HCT116 (cell line): ENCODE measurements at places on chromosomes 12 and 14. TPM values are rescaled to one million over a fixed set of nuclear protein-coding genes. Genes with fewer than 3 reads are reported as not detected.

Gene POC1B
- 14.3 TPM for total RNA-seq

Gene LUM
- total RNA-seq, result 0.69 TPM

Gene IAPP
- total RNA-seq, result not detected

Gene PPP4R4
- total RNA-seq, result 5.5 TPM

Gene GRIN2B
- total RNA-seq, result 14.2 TPM

Gene RNASE4
- 3.9 TPM for total RNA-seq

Gene TSHR
- total RNA-seq, result not detected

Gene LGR5
- not detected for total RNA-seq

Gene SLC10A1
- not detected for total RNA-seq

Gene RD3L
- total RNA-seq, result not detected

Gene ATP5MC2
- total RNA-seq, result 304 TPM

Gene MYH6
- not detected for total RNA-seq

- DNase-seq, result no peak
These were observed at the start of gene ARID4A for GRCh38 chr14:58298477-58299400. Gene ARID4A (plus strand): TSS chr14:58298555. CDS start chr14:58299855, 1,300 bp downstream.

DNA sequence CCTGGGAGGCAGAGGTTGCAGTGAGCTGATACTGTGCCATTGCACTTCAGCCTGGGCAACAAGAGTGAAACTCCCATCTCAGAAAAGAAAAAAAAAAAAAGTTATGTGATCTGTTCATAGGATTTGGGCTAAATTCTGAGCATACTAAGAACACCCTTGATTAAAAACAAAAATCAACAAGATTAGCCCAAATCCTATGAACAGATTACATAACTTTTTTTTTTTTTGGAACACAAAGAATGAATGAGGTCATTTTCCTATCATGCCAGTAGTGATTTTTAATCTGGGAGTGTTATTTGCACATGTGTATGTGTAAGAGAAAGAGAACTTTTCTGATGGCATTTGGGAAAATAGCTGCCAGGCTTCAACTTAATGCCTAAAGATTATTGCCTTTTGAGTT lies 208.7 kb downstream of the ERC1 start:
- no peak for DNase-seq

DNA sequence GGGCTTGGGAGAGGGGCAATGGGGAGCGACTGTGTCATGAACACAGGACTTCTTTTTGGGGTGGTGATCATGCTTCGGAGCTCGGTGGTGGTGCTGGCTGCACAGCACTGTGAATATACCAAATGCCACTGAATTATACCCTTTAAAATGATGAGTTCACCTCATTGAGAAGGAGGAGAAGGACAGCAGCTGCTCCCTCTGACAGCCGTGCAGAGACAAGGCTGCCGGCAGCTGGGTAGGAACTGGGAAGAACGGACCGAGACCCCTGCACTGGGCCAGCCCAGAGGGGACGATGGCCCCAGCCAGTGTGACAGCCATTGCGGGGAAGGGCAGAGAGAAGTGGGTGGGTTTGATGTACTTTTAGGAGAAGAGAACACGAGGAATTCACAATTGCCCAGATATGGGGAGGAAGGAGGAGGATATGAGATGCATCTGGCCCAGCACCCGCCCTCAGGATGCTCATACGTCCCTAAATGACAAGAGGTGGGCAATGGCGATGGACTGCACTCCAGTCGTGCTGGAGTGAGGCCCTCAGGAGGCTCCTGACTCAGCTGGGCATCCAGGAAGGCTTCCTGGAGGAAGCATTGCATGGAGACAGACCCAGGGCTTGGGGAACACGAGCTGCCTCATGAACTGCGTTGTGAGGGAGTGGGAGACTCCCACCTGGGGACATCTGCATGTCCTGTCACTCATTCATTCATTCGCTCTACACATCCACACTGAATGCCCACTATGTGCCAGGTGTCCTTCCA lies 64.3 kb upstream of the C14orf180 start:
- no peak for DNase-seq

DNA sequence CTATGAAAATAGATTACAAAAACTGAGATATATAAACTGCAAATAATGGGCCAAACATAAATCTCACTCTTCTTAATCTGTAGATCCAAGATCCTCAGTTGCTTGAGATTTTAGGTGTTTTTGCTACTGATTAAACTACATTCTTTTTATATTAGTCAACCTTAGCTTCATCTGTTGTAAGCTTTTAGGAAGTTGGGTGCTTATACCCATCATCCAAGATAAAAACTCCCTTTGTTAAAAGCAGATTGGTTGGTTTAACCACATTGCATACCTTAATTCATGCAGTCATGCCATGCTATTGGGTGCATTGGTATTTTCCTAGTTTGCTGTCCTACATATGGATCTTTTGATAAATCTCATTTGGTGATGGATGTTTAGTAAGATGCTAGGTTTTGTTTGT lies 46.2 kb upstream of the DIP2B start:
- DNase-seq, result no peak

- DNase-seq, result no peak
These were observed 108.3 kb upstream of the FUT8 start for GRCh38 chr14:65304239-65304638.

DNA sequence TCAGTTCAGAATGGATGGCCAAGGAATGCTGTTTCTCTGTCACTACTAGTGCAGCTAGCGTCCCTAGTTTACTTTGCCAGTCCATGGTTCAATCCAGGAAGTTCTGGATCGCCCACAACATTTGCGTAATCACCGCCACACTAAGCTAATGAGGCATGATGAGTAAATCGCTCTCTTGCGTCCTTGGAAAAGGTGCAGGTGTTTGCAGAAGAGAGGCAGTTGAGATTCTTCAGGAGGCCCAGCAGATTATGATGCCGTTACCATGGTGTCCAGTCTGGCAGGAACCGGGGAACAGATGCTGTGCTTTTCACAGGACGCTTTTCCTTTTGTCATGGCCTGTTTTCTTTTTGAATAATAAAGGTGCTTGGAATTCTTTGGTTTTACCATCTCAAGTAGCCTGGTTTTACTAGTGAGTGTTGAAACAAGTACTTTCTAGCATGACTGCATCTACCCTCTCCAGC lies 9.0 kb downstream of the TPH2 start:
- DNase-seq, result no peak

GRCh38 chr12:121793440-121793837 lies at the start of gene RHOF:
Gene RHOF (minus strand): TSS chr12:121793688. CDS start chr12:121793633, 55 bp downstream.
- no peak for DNase-seq

GRCh38 chr12:94678379-94678778 lies 28.0 kb upstream of the TMCC3 start:
- no peak for DNase-seq

GRCh38 chr14:23550131-23550811 lies 1.3 kb downstream of the ZFHX2 start:
- no peak for DNase-seq

GRCh38 chr12:51779876-51780275 lies 68.6 kb downstream of the FIGNL2 start:
- DNase-seq, result no peak

- DNase-seq, result no peak
These were observed 83.5 kb downstream of the SLC25A47 start for GRCh38 chr14:100406505-100407131.

DNA sequence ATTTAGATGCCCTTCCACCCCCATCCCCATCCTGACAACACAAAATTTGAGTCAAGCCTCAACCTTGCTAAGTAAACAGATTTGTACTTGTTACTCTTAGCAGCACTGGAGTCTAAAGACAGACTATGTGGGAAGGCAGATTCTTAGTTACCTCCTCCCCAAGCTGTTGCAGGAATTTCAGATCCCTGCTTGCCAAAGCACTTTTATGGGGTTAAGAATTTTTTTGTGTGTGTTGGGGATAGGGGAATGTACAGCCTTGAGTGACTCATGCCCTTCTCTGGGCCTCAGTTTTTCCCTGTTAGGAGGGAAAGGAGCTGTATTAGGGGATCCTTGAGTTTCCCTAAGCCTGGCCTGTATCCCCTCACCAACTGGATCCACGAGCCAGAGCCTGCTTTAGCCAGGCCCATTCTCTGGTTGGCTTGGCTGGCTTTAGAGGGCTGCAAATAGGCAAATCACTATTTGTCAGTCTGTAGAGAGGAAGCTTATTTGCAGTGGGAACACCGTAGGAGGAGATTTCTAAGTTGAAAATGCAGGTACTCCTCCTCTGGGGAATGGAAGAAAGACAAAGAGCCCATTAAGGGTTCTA lies 27.7 kb upstream of the RNU6-8 start:
- DNase-seq, result no peak

DNA sequence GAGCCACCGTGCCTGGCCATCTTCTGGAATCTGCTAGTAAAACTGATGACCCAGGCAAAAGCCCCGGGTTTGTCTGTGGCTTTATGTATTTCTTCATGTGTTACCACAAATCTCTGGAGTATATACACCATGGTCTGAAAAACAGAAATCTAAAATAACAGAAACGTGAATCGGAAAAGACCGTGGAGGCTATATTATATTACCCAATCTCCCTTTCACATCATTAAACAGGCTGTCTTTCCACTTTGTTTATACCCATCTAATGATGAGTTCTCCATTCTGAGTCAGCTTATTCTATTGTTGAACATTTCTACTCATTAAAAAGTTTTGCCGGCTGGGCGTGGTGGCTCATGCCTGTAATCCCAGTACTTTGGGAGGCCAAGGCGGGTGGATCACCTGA lies 9.5 kb upstream of the AJUBA start:
- DNase-seq, result no peak

GRCh38 chr14:92176476-92176875 lies 54.7 kb downstream of the CPSF2 start:
- no peak for DNase-seq

GRCh38 chr12:90653040-90653439 lies 301.9 kb downstream of the CCER1 start:
- no peak for DNase-seq
